ENCODE measurements at places on chromosomes 5 and 9. TPM values are rescaled to one million over a fixed set of nuclear protein-coding genes. Genes with fewer than 3 reads are reported as not detected.

DNA sequence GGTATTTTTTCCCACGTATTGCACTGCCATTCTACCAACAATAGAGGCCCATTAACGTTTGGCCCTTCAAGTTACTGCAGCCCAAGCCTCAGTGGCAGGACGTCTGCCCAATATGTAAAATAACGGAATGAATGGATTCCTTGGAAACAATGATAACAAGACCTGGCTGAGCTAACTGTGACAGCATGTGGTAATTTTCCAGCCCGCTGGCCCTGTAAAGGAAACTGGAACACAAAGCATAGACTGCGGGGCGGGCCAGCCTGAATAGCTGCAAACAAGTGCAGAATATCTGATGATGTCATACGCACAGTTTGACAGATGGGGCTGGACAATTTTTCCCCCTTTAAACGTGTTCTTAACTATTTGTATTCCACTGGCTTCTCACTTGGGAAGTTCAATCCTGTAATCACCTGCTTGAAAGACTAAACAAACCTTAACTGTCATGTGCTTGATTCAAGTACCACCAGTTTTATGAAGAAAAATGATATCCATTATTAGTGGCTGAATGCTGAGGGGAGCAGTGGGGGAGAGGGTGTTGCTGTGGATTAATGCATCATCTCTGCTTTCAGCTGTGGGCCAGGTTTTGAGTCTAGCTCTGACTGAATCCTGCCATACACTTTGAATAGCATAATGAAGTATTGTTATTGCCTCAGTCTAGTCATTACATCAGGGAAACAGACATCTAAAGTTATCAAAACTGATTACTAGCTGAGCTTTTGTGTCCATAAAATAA, 323.9 kb downstream of the TMEM161B start:
- no peak overlapping the region for H3K4me3 ChIP-seq
- DNase-seq: peak; percentile 67
- H3K4me1 ChIP-seq: peaks cover 7% of the 10 kb centered on the region
- no peaks in the 10 kb centered on the region for H3K36me3 ChIP-seq
- peak overlapping the region; percentile 100 for H3K27ac ChIP-seq
- H3K27me3 ChIP-seq: no peaks in the 10 kb centered on the region

DNA sequence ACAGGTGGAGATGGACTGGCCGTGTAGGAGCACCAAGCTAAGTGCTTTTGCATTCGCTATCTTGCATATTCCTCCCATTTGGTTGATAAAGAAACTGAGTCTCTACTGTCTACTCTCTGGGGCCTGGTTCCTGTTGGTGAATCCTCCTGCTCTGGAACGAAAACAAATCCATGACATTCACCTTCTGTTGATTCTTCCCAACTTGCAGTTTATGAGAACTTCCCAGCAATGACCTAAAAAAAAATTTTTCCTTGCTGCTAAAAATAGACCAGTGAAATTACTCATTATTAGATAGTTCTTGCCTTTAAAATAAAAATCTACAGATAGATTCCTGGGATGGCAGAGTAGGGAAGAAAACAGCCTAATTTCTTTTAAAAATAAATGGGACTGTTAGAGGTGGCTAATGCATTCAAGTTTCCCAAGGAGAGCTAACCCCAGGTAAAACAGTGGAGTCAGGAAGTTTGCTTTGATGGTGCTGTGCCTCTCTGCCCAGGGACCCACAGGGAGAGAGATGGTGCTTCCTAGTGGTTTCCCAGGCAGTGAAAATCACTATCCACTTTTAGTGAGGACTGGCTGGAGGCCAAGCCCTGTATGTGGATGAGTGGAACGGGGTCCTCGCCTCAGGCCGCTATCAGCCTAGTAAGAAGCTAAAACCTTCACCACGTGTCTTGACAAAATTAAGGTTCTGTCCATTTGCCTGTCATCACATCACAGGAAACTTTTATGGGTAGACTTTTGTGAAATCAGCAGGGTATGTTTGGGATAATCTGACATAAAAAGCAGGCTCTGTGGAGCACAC, 68.4 kb upstream of the NR3C1 start:
- H3K27ac ChIP-seq: no peak overlapping the region
- no peaks in the 10 kb centered on the region for H3K36me3 ChIP-seq
- no peak overlapping the region for H3K4me3 ChIP-seq

- H3K27me3 ChIP-seq: no peaks in the 10 kb centered on the region
- H3K4me1 ChIP-seq: peaks cover 4% of the 10 kb centered on the region
- no peak for DNase-seq
- H3K4me3 ChIP-seq: no peak overlapping the region
These were observed 551.8 kb downstream of the CDH9 start for GRCh38 chr5:26486631-26487030.

- DNase-seq: no peak
- no peaks in the 10 kb centered on the region for H3K27me3 ChIP-seq
- no peak overlapping the region for H3K27ac ChIP-seq
- H3K36me3 ChIP-seq: no peaks in the 10 kb centered on the region
- H3K4me3 ChIP-seq: no peak overlapping the region
- H3K4me1 ChIP-seq: no peaks in the 10 kb centered on the region
These were observed 8.5 kb downstream of the BAAT start for GRCh38 chr9:101376111-101376848.

DNA sequence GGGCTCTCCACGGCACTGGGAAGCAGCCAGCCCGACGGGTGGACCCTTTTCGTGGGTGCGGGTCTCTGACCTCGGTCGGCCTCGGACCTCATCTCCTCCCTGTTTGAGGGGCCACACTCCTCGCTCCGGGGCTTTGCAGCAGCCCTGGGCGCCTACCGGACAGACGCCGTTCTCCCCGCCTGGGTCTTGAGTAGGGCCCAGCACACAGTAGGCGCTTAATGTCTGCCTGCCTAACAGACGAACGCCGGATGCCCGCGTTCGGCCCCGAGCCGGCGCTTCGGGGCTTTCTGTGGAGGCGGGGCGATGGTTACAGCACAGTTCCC, 842 bp upstream of the GTF3C5 start:
- no peak for DNase-seq
- H3K4me1 ChIP-seq: no peaks in the 10 kb centered on the region
- H3K27me3 ChIP-seq: no peaks in the 10 kb centered on the region
- H3K36me3 ChIP-seq: peaks cover 25% of the 10 kb centered on the region
- H3K27ac ChIP-seq: peak overlapping the region; percentile 16

DNA sequence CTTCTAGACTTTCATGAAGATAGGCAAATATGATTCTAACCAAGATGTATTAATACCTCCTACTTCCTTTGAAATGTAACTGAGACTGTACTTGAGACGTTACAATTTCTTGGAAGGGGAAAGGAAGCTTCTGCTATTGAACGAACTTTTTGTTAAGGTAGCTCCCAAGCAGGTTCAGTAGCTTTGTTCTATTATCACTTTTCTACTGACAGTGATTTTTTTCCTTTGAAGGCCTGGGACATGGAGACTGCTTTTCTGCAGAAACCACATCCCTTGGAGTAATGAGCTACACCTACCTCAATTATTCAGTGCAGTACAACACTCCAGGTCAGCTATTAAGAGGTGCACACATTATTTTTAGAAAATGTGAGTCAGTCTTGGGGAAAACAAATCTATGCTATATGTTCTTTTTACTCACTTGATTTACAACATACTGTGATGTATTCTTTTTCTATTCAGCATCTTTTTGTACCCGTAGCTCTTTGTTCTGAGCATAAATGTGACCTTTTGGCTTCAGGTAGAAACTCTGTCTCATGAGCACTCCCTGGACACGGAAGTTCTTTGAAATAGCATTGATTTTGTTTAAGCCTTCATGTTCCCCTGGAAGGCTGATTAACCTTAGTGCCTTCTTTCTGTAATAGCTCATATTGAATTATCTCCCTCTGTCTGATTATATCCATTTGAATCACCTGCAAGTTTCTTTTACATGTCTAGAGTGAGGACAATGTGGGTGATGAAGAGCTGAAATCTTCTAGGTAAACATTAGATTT, 56.5 kb upstream of the CDKN2B start:
- DNase-seq: no peak
- no peak overlapping the region for H3K4me3 ChIP-seq
- no peak overlapping the region for H3K27ac ChIP-seq
- no peaks in the 10 kb centered on the region for H3K4me1 ChIP-seq
- H3K36me3 ChIP-seq: no peaks in the 10 kb centered on the region

DNA sequence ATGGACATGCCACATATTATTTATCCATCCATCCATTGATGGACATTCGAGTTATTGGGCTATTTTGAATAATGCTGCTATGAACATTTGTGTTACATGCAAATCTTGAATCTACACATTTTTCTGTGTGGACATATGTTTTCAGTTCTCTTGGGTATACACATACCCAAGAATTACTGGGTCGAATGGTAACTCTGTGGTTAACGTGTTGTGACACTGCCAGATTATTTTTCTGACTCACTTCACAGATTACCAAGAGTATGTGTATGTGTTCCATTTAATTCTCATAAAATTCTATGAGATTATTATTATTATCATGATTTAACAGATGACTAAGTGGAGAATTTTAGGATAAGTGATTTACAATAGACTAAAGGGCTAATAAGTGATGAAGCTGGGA, 26.7 kb downstream of the CYFIP2 start:
- H3K4me3 ChIP-seq: no peak overlapping the region
- no peaks in the 10 kb centered on the region for H3K4me1 ChIP-seq
- peaks cover 5% of the 10 kb centered on the region for H3K36me3 ChIP-seq
- H3K27ac ChIP-seq: no peak overlapping the region
- no peaks in the 10 kb centered on the region for H3K27me3 ChIP-seq

GRCh38 chr9:27165670-27166069, 56.6 kb downstream of the TEK start:
- peak; percentile 73 for DNase-seq
- H3K27me3 ChIP-seq: no peaks in the 10 kb centered on the region
- H3K4me3 ChIP-seq: no peak overlapping the region
- no peaks in the 10 kb centered on the region for H3K36me3 ChIP-seq
- H3K27ac ChIP-seq: no peak overlapping the region

GRCh38 chr9:127353882-127354281, 43.1 kb upstream of the SLC2A8 start:
- no peak overlapping the region for H3K4me3 ChIP-seq
- H3K36me3 ChIP-seq: no peaks in the 10 kb centered on the region
- no peaks in the 10 kb centered on the region for H3K4me1 ChIP-seq
- no peaks in the 10 kb centered on the region for H3K27me3 ChIP-seq
- peak; percentile 77 for DNase-seq
- H3K27ac ChIP-seq: no peak overlapping the region

DNA sequence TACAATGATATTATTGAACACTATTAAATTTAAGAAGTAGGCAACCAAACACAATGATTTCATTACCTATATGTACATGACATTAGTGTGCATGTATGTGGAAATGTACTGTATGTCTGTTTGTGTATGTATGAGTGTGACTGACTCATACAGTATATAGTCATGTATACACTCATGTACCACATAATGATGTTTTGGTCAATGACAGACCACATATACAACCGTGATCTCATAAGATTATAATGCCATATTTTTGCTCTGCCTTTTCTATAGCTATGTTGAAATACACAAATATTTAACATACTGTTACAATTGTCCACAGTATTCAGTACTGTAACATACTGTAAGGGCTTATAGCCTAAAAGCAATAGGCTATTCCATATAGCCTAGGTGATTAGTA, 19.7 kb downstream of the SVEP1 start:
- no peak overlapping the region for H3K4me3 ChIP-seq
- H3K4me1 ChIP-seq: no peaks in the 10 kb centered on the region
- no peak overlapping the region for H3K27ac ChIP-seq
- DNase-seq: no peak

DNA sequence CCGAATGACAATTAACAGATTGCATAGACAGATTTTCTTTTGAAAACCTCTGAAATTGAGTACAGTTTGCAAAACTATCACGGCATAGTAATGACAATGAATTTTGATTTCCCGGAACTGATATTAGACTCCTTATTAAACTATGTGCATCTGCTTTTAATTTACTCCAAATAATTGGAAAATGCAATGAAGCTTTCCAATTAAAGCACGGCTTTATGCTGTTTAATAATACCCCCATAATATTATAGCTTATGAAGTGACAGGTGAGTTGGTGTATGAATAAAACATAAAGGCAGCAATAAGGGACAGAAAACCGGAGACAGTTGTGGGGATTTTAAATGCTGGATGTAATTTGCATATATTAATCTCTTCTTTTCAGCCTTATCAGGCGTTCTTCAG, 110.6 kb downstream of the MVB12B start:
- peak overlapping the region; percentile 14 for H3K27ac ChIP-seq
- no peak for DNase-seq
- no peak overlapping the region for H3K4me3 ChIP-seq
- H3K27me3 ChIP-seq: no peaks in the 10 kb centered on the region
- no peaks in the 10 kb centered on the region for H3K36me3 ChIP-seq

DNA sequence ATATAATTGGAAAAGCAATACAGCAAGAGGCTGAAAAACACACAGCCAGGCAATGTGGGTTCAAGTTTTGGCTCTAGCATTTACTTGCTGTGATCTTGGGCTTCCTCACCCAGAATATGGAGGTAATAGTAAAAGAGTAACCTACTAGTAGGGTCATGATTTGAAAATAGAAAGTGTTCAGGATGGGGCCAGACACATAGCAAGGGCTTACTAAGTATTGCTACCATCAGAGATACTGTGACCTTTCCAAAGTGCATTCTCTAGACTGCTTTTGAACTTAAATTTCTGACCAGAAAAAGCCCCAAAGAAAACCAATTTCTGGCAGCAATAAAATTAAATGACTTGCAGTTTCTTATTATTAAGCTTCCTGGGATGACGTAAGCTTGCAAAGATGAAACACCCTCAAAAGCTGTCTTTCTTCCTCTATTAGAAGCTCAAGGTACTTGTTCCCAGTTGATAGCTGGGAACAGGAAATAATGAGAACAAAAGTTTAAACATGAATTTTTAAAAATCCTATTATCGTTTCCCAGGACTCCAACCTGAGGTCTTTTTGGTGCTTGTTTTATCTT, 20.3 kb downstream of the SLC45A2 start:
- H3K36me3 ChIP-seq: no peaks in the 10 kb centered on the region
- H3K27ac ChIP-seq: no peak overlapping the region
- H3K27me3 ChIP-seq: no peaks in the 10 kb centered on the region
- DNase-seq: no peak

DNA sequence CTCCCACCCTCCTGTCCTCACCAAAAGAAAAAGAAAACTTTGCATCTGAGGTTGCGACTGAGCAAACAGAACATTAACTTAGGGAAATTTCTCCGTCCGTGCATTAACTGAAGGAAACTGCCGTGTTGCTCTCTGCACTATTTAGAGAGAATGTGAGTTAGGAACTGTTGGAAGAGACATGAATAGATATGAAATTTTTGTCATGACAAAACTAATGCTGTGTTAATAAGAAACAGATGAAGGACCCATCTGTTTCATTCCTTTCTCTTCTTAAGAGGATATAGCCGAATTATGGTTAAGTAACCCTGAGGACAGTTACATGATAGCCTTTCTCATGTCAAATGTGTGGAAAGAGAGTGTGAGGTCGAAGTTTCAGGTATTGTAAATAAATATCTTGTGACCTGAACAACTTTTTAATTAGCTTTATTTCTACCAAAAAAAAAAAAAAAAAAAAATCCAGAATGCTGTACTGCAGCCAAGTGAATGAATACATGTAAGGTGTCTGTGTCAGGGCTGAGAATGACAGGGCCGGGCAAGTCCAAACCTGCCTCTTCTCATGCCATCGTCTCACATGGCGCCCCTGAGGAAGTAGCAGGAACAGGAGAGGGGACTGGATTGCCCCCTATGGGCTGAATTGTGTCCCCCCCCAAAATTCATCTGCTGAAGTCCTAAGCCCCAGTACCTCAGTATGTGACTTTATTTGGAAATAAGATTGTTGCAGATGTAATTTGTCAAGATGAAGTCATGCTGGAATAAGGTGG, 35.6 kb upstream of the ANKRD33B start:
- no peak overlapping the region for H3K4me3 ChIP-seq
- no peaks in the 10 kb centered on the region for H3K27me3 ChIP-seq
- H3K36me3 ChIP-seq: no peaks in the 10 kb centered on the region
- no peak for DNase-seq

The FRMPD1 gene
- total RNA-seq: 0.55 TPM

The TSLP gene
- 0.51 TPM for total RNA-seq

The IL4 gene
- total RNA-seq: not detected

The ARSI gene
- total RNA-seq: 3.6 TPM

The PCDHGA8 gene
- total RNA-seq: 3.0 TPM

The SLCO4C1 gene
- total RNA-seq: 2.2 TPM

The CTSV gene
- total RNA-seq: 256 TPM

The LCN1 gene
- not detected for total RNA-seq
